CD8-positive, alpha-beta T cell (primary cell): ENCODE measurements at places on chromosomes 3 and 15.

GRCh38 chr3:131550562-131551465 is 48.0 kb upstream of the MRPL3 start:
- no peak for DNase-seq

DNA sequence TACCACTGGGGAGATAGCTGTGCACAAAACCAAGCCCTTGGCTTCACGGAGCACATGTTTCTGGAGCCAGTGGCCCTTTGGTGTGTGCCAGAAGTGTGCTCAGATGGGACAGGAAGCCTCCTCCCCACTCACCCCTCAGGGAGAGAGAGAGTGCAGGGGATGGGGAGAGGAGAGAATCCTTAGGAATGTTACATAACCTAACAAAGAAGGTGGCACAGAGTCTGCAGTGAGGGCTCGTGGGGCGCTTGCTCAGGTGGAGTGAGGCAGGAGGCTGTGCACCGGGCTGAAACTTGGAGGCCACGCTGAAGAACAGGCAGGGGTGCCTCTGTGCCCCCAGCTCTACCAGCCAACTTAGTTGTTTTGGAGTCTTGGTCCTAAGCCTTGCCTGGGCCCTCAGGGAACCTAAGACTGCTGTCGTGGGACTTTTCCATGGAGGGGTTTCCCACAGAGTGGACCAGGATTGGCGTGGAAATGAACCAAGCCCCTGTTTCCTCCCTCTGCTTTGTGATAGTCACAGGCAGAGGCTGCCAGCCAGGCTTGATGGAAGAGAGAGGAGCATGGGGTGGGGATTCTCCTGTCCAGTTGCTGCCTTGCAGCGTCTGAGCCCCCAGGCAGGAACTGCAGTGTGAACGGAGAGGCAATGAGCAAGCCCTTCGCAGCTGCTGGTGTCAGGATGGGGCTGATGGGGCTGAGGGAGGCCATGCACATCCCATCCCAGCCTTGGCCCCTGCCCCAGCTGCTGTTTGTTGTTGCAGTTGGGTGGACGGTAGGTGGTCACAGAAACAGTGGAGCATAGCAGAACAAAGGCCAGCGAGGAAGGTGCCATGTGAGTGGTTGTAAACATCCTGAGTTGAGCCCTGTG is 32.7 kb downstream of the PDIA5 start:
- DNase-seq: no peak

DNA sequence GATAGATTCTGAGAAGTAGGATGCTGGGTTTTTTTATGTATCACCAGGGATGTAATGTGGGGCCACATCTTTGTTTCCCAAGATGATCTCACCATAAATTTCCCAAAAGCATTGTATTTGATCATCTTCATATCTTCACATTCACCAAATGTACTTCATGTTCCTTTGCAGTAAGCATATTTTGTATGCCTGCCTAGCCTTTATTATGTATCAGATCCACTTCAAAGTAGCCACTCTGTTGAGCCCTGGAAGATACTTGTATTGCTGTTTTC is 14.2 kb upstream of the GATM start:
- DNase-seq: no peak

DNA sequence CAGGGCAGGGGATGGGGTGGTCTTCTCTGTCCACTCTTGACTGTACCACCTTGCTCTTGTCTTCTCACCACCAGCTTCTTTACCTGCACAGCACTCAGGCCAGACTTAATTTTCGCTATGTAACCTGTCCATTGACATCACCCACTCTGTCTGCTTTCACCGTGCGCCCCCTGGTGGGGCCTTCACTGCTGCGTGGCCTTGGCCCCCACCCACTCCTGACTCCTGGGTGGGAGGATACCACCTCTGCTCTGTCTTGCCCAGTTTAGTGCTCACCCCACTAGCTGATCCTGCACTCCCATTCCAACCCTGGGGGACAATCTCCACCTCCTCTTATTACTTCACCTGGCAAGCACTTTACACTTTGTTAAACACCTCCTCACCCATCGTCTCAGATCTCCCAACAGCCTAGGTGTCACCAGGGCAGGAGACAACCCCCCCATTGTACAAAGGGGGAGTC is 17.7 kb downstream of the PTH1R start:
- DNase-seq: peak; percentile 81
